ENCODE measurements at places on chromosomes 3 and 15. TPM values are rescaled to one million over a fixed set of nuclear protein-coding genes. Genes with fewer than 3 reads are reported as not detected.

The SI gene
- total RNA-seq: not detected

DNA sequence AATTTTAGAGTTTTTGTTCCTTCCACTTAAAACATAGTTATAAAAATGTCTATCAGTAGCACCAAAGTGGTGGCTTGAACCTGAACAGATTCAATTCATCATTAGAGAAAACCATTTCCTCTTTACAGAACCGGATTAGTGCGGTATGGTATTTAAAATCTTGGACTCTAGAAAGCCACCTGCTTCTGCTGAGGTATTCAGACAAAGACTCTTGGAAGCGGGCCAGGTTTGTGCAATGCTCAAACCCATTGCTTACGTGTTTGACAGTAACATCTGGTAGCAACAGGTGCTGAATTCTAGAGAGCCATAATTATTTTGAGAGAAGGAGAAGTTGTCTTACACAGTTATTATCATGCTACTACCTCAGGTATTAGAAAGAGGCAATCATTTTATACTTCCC is 290.5 kb downstream of the NAALADL2 start:
- peak; percentile 74 for DNase-seq

DNA sequence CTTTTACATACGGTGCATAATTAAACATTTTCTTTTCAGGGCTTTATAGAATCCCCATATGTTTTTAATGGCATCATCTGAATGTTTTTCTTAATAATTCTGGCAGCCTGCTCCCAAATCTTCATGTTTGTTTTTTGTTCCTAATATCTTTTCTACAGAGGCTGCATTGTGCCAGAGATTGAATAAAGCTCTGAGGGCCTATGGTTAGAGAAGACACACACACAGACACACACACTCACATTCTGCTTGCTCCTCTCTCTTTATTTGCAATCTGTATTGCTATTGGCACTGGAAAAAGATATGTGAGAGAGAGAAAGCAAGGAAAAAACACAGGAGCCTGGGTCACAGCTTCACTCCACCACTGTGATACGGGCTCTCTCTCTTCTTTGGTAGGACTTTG is 136.0 kb downstream of the MECOM start:
- DNase-seq: no peak

DNA sequence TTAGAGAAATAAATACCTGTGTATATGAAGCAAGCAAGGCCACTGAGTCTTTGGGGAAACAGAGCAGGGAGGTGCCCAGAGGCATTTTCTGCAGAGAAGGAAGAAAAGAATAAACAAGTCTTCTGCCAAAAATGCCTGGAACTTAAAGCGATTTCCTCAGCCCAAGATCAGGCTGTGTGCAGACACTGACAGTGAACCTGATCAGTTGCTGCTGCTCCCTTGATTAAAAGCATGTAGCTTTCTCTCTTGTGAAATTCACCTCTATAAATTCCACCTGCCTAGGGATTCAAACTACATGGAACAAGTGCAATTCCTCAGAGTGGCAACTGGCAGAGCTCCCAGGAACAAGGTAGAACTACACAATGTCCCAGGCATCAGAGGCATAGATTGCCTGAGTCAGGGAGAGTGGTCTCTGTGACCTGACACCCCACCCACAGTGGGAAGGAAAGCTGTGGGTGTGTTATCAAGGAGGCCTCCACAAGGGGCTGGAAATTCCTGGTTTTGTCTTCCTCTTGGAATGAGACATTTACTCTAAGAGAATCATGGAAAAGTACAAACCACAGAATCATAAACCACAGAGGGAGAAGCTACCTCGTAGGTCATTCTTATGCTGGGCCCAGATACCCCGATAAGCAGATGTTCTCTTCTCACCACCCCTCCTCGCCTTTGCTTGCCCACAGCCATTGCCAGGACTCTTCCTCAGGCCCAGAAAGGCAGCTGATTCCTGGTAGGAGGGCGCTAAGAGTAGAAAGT is 1.8 kb upstream of the ZBTB38 start:
- peak; percentile 55 for DNase-seq

- no peak for DNase-seq
Measured at GRCh38 chr3:155426524-155427230, 133.2 kb upstream of the STRIT1 start.

DNA sequence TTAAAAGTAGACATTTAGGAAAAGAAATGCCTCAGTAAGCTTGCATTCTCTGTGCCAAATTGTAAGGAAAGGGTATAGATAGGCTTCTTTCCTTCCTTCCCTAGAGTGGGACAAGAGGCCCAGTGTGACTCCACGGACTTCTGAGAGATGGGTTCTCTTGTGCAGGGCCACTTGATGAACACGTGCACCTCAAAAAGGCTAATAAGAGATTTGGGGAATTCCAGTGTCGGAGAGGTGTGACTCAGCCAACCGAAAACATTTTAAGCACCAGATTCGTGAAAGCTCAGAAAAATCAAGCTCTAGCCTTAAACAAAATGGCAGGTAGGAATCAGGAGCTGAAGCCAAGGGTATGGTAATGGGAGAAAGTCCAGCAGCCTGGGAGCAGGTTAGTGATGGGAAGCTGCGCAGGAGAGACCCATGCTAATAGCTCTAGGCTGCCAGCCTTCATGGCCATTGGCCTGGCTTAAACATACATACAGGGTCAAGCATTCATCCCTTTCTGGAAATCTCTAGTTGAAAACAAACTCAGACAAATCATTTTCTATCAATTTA is 56.2 kb downstream of the SV2B start:
- no peak for DNase-seq

DNA sequence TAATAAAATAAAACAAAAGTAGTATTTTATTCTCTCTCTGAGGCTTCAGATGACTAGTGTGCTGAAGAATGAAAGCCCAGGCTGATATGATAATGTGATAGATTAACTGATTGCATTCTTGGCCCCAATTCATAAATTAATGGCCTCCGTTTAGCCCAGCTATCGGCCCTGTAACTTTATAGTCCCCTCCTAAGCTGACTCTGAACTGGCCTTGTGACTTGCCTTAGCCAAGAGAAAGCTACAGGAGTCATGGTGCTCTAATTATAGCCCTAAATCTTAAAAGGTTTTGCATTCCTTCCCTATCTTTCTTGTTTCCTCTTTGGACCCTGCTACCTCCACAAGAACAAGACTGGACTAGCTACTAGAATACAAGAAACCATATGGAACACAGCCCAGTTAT is 123.2 kb upstream of the EPHA3 start:
- DNase-seq: no peak

The RTP3 gene
- not detected for total RNA-seq

Data from stomach (tissue), 19 donors.